ENCODE measurements at places on chromosomes 11 and 22.

DNA sequence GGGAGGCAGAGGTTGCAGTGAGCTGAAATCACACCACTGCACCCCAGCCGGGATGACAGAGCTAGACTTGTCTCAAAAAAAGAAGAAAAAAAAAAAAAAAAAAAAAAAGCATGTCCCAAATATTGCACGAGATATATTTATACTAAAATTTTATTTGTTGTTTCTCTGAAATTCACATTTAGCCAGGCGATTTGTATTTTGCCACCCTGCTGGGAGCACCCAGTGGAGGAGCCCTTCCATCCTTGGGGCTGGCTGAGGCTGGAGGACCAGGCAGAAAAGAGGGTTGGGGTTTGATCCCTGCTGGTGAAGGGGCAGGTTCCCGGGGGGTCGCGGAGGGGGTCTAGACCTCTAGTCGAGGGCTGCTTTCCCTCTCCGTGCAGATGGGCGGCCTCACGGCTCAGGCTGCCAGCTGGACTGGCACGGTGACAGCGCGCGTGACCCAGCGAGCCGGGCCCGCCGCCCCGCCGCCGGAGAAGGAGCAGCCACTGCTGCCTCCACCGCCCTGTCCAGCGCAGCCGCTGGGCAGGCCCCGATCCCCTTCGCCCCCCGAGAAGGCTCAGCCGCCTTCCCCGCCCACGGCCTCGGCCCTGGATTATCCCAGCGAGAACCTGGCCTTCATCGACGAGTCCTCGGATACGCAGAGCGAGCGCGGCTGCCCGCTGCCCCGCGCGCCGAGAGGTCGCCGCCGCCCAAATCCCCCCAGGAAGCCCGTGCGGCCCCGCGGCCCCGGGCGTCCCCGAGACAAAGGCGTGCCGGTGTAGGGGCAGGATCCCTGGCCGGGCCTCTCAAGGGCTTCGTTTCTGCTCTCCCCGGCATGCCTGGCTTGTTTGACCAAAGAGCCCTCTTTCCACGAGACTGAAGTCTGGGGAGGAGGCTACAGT lies 952 bp upstream of the CATSPERZ start:
- peak; percentile 72 for DNase-seq

DNA sequence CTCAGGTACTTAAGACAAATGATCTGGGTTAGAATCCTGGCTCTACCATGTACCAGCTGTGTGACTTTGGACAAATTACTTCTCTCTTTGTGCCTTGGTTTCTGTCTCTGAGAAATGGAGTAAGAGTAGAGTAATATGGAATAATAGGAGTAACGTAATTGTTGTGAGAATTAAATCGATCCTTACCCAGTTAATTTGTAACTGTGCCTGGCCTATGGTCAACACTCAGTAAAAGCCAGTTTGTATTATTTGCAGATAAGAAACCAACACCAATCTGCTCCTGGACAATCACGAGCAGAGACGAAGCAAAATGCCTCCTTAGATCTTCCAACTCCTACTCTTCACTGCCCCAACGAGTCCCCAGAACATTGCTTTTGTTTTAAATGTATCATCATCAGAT lies 266.7 kb downstream of the DCDC1 start:
- DNase-seq = no peak

DNA sequence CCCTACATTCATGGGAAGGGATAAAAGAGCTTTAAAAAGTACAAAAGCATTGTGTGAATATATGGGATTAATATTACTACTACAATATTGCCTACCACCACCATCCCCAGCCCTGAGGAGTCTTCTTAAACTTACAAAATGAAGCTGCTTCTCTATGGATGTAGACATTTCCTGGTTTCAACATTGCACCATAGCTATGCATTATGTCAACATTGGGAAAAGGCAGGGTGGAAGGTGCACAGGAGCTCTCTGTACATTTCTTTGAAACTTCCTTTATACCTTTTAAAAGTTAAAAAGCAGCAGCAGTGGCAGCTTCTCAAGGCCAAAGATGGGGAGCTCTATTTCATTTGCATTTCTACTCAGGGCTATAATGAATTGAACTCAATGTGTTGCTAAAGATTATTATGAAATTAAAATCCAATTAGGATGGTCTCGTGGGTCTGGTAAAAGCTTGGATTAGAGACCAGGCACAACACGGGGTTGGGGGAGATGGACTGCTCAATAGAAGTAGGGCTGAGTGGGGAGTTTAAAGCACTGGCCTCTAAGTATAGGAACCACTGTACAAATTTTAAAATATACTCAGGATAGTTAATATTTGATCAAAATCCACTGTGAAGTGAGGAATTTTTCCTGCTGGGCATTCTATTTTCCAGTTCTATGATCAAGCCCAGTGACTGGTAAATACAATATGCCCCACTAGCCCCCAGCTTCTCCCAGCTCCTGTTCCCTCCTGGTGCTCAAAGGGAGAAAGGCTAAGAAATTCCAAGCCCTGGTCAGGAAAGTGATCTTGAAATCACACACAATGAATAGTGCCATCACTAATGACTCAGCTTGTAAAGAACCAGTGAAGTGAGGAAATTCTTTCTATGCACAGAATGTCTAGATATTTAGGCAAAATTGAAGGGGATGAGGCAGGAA lies 362.7 kb upstream of the CCDC90B start:
- DNase-seq = no peak

DNA sequence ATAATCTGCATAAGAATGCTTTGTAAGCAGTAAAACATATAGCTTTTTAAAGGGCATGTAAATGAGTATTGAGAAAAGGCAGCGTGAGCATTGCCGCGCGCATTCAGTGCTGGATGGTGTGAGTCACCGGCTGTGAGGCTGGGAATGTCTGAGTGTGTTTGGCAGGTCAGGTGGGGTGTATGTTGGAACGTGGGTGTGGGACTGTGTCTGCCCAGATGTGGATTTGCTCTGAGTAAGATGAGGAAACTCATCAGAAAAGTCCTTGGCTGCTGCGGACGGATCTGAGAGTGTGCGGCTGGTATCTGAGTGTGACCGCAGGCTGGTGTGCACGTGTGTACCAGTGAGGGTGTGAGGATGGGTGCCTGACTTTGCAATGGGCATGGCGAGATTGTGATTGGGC lies 66.2 kb upstream of the NECTIN1 start:
- no peak for DNase-seq

GRCh38 chr11:5339771-5340322 lies 3.5 kb downstream of the OR51B5 start:
- DNase-seq = no peak

GRCh38 chr11:88421530-88421929 lies 84.0 kb upstream of the CTSC start:
- DNase-seq = no peak

DNA sequence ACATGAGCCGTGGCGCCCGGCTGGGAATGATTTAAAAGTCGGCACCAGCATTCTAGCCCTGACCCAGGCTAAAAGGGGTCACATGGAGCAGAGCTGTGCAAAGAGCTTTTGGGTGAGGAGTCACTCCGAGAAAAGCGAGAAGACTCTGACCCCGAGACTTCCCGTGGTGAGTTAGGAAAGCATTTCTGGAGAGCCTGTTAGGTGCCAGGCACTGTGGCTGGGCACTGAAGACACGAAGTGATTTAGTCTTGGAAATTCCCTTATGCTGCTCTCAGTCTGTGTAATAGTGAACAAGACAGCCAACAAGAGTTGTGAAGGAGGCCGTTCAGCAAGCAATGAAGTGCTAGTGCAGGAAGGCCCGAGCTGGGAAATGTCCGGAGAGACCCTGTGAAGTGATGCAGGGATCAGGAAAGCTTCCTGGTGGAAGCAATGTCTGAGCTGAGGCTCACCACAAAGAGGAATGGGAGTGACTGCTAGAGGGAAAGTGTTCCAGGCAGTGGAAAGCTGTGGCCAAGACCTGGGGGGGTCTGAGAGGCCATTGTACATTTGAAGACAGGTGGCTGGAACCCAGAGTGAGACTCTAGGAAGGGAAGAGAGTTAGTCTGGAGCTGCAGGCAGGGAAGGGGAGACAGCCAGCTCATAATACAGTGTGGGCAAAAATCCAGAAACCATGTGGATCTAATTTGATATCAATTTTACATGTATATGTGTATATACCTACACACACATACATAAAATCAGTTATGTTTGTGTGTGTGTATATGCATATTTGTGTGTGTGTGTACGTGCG lies 31.6 kb downstream of the MARK2 start:
- DNase-seq = no peak

- DNase-seq = no peak
Observed at GRCh38 chr11:9251311-9251710, 13.8 kb downstream of the DENND5A start.

- DNase-seq = no peak
Observed at GRCh38 chr11:123178186-123178585, 16.9 kb downstream of the CLMP start.

DNA sequence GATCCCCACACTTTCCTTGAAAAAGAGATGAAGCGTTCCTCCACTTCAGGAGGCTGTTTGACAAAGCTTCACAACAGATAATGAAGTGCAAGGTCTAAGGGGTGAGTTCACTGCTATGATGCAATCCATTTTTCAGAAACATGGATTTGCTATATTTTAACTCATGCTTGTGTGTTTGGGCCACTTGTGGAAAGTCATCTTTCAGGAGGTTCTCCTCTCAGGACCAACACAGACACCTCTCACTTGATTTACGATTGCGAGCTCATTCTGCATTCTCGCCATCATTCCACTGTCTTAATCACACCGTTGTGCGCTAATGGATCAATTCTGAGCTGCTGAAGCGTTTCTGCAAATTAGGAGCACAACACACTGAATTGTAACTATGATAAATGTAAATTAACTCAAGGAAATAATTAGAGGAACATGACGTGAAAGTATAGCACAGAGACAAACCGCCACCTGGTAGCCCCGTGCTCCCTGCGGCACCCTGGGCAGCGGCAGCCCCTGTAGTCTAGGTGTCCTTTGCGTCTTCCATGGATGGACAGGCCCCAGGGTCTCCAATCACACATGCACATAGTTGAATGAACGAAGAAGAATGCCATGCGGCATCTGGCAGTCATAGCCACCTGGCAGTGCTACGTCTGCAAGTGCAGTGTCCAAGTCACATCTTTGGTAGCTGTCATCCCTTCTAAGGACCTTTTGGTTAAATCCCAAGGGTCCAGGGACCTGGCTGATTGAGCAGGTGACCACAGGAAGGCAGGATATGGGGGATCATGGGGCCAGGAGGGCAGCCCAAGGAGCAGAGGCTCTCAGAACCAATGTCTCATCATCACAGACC lies 28.1 kb upstream of the RTL6 start:
- DNase-seq = peak; percentile 18

DNA sequence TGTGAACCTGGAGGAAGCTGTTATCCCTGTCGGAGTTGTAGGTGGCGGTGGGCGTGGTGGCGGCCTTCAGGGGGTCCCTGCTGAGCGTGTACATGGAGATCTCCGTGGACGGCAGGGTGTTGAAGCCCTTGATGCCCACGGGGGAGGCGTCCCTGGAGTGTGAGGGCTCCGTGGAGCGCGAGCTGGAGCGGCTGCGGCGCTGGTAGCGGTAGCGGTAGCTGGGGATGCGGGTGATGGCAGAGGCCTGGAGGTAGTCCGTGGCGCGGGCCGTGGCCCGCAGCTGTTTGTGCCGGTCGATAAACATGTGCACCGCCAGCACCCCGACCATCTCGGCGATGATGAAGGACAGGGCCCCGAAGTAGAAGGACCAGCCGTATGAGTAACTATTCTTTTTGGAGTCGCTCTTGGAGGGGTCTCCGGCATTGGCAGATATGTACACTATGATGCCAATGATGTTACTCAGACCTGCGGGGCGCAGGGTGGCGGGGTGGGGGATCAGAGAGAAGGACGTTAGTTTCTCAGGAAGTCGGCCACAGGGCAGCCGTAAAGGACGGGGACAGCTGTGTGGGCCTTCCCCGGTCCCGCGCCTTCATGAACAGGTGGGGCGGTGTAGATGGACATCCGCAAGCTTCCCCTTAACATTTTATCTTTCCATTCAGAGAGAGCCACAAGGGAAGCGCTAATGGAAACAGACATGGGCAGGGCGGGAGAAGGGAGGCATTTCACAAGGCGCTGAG lies 35.6 kb upstream of the EIF3D start:
- DNase-seq = no peak

GRCh38 chr11:65211293-65212105 lies 29.8 kb downstream of the CAPN1 start:
- peak; percentile 45 for DNase-seq

GRCh38 chr11:70050243-70050642 lies 27.9 kb upstream of the ANO1 start:
- peak; percentile 37 for DNase-seq

- DNase-seq = no peak
Observed at GRCh38 chr11:13118194-13118593, 109.1 kb downstream of the RASSF10 start.

GRCh38 chr11:64591257-64592233 lies 525 bp downstream of the SLC22A12 start:
- DNase-seq = no peak

- DNase-seq = no peak
Observed at GRCh38 chr22:20970939-20971657, 4.0 kb downstream of the AIFM3 start.

- no peak for DNase-seq
Observed at GRCh38 chr11:66159324-66159984, 89.4 kb downstream of the PACS1 start.

DNA sequence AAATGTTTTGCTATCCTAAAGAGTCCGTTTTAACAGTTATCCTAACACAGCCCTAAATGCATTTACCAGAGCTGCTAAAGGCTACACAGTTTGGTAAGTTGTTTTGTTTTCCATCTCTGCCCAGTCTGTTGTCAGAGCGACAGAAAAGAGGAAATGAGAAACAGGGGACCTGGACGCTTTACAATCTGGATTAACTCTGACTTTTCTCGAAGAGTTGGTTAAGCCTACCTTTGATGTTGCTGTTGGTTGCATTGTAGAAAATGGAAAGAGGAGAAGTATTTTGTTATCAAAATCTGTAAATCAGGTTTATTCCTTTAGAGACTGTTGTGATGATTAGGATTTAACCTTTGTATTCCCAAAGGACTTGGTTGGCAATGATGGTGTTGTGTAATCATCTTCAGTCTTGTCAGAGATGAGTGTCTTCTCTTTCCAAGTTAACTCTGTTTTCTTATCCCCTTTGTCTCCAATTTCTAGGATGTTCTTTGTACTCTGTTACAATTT lies 481 bp downstream of the ANGPTL5 start:
- DNase-seq = no peak

DNA sequence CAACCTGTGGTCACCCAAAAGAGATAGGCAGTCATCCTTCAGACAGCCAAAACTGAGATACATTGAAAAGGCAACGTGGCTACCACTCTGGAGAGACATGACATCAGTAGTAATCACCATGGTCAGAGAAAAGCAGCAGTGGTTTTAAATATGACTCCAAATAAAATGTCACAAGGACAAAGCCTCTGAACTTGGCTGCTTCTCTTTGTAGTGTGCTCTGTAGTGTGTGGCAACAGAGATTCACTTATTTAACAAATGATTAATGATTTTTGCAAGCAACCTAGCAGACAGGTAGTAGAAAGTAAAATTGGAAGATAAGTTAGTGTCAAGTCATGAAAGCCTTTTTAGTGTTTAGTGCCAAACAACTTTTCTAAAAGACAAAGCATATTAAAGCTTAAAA lies 63.5 kb downstream of the PAX6 start:
- no peak for DNase-seq
